Activated T-cell treated with anti-CD3 and anti-CD28 coated beads for 48 hours (primary cell): ENCODE measurements at places on chromosomes 11 and 22.

DNA sequence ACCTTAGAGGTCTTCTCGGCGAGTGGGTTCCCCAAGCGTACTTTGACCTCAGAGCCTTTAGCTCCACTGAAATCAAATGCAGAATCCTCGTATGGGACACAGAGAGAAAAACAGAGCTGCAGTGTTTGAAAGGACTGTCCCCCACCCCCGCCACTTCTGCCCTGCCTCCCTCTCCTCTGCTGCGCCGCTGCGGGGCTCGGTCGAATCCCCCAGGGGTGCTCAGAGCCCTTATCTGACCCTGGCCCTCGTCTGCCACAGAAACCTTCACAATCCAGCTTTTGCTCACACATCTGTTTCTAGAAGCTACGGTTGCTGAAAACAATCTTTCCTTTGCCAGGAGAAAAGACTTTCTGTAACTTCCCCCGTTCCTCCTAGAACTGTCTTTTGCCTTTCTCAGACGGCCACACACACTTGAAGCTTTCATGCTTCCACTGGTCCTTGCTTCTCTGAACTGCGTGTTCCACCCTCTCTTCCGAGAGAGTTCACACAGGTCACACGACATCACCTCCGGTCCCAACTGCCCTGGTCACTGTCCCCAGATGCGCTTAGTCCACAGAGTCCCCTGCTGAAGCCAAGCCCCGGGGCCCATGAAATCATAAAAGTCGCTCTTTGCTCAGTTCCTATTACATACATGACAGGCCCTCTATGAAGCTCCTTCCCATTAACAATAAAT is 3.7 kb downstream of the SMIM35 start:
- no peak for DNase-seq

DNA sequence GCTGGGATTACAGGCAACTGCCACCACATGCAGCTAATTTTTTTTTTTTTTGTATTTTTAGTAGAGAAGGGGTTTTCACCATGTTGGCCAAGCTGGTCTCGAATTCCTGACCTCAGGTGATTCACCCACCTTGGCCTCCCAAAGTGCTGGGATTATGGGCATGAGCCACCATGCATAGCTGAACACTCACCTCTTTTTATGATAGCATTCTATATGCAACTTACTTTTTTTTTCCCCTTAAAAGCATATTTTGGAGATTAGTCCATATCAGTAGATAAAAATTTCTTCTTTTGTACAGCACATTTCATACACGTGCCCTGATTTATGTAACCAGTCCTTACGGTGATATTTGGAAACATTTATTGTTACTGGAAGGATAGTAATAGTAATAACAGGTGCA is 14.6 kb downstream of the GTPBP1 start:
- no peak for DNase-seq

DNA sequence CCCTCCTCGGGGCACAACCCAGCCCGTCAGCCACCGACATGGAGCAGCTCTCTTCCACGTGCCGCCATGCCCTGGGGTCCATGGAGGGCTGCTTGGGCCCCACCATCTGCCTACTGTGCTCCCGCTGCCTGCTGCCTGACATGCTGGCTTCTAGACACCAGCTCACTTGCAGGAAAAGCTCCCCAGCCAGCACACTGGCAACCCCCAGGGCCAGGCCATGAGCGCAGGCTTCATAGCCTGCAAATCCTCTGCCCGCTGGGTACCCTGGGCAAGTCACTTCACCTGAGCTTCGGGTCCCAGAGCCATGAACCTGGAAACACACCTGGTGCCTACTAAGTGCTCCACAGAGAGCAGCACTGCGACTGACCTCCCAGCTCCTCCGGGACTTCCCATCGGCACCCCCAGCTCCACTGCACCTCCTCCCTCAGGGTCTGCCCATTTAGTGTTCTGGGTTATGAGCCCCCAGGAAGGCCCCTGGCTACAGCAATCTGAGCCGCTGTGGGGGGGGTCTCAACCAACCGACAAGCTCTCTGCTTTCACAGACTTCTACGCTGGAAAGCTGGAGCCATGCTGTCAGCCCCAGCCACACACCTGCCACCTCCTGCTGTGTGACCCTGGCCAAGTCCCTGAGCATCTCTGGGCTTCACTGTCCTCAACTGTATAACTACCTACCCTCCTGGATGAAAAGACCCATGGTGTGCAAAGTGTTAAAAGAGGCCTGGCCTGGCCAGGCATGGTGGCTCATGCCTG is 139.2 kb downstream of the CRYBB2 start:
- DNase-seq = no peak

GRCh38 chr22:35842519-35842913 is 124.8 kb downstream of the APOL5 start:
- no peak for DNase-seq

DNA sequence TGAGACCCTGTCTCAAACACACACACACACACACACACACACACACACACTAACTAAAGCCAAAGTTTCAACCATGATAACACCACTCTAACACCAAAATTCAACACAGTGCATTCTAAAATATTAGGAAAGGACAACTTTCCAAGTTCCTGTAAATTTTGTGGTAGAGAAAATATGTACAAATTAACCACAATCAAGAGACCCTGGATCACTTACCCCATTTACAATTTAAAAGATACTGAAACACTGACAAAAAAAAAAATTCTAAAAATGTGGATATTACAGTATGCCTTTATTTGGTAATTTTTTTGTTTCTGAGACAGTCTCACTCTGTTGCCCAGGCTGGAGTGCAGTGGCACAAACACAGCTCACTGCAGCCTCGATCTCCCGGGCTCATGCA is 9.7 kb downstream of the MRTFA start:
- no peak for DNase-seq

GRCh38 chr22:47318041-47318737 is 555.7 kb downstream of the TBC1D22A start:
- no peak for DNase-seq

DNA sequence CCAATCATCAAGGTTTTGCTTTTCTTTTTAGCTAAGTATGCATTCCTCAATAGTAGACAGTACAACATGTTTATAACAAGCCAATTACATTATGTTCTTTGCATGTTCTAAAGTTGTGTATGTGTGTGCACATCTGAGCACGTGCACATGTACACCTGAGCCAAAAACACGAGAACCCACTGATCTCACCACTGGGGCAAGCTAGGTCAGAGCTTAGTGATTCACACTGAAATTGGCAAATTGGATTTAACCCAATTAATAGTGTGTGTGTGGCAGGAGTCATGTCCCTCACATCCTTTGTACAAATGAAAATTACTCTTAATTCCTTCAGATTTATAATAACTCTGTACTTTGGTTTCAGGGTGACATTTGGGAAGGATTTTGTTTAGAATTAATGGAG is 145.7 kb upstream of the TEAD1 start:
- DNase-seq = no peak

DNA sequence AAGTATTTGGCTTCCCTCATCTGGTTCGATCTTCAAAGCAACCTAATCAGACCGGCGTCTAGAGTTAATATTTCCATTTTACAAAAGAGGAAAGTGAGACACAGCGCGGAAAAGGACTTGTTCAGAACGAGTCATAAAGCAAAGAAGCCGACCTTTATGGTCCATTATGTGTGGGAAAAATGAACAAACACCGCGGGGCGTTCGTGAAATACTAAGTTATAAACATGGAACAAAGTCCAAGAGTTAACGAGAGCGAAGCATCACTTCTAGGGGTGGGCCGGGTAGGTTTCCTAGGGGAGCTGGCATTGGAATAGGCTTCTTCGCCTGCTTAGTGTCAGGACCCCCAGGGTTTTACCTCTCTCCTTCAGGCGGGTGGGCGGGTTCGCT is 575 bp downstream of the DUSP18 start:
- DNase-seq = no peak

GRCh38 chr11:121892131-121892681 is 223.8 kb downstream of the BLID start:
- DNase-seq = no peak

- no peak for DNase-seq
These were observed 159.9 kb upstream of the TENM4 start for GRCh38 chr11:79600711-79601110.

- no peak for DNase-seq
These were observed 7.3 kb upstream of the PKNOX2 start for GRCh38 chr11:125157118-125157733.

GRCh38 chr11:48099916-48100446 is 116.6 kb upstream of the OR4B1 start:
- no peak for DNase-seq

DNA sequence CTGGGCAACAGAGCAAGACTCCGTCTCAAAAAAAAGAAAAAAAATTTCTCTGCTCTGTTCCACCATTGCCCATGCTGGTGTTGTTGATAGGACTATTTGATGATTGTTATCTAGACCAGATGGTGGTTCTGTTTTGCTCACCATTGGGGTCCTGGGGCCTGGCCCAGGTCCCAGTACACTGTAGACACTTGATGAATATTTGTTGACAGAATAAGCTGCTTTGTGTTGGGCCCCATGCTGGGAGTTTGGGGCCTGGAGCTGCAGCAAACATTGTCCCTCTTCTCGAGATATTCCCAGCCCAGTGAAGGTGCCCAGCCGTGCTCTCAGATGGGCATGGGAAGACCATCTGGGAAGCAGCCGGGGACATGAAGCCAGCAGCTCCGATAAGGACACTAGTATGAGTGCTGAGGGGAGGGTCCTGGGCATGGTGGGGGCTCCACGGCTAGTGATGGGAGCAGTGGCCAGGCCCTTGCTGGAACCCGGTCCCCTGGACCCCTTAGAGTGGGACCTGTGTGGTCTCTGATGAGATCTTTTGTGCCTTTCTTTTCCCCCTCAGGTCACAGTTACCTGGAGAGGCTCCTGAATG is 13.6 kb downstream of the INCENP start:
- DNase-seq = no peak

GRCh38 chr11:57773026-57773598 is 11.5 kb downstream of the CTNND1 start:
- DNase-seq = no peak

DNA sequence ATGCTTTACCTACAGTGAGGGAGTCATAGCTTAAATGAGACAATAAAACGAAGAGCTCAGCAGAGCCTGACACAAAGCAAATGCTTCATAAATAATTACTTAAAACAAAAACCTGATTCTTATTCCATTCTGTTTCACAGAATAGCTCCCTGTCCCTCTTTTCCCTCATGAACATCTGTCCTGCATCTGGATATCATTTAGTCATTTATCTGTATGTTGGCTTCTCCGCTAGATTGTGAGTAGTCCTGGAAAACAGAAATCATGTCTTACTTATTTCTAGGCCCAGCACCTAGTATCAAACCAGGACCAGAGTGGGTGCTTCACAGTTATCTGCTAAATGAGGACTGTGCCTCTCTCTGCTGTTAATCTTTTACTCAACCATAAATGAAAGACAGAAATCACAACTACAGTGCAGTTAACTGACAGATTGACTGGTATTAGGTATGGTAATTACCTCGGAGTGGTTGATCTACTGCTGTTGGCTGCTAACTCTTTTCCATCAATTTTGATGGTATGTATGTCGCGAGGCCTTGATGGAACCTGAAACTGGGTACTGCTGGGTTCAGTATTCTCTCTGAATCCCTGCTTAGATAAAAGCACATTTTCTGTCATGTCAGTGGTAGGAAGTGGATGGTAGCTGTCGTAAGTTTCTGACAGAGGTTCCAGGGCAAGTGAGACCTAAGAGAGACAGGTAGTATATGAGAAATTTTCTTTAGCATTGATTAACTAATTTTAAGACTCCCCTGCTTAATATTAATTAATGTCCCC is 31.5 kb downstream of the C2CD3 start:
- no peak for DNase-seq

DNA sequence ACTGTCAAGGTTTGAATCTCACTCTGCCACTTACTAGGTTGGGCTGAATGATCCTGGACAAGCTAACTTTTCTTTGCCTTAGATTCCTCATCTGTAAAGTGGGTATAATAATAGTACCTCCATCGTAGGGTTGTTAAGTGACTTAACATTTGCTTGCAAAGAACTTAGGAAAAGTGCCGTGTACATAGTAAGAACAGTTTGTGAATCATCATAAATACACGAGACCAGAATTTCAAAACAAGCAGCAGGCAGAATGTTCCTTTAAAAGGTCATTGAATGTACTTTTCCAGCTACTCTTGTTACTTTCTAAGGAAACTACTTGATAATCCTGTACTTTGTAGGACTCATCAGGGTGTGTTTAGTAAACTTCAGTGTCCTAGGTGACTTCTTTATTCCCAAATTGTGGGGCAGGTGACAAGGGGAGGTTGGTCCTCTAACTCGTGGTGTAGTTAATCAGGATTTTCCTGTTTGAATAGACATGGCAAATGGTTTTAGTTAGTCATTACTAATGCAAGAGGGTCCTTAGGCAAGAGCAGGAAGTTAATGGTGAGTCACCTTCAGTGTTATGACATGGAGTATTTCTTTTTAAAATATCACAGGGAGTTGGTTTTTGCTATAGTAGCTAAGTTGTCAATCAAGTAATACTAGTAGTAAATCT is 67.9 kb downstream of the YAP1 start:
- no peak for DNase-seq

DNA sequence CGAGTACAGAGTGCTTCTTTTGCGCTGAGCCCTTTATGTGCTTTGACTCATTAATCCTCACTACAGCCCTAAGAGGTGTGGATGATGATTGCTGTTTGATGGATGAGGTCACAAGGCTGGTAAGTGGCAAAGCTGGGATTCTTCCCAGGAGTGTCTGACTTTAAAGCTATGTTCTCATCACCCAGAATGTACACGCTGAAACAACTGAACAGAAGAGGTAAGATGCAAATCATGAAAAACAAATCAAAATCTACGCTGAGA is 37.7 kb upstream of the CREB3L1 start:
- DNase-seq = no peak

- DNase-seq = no peak
These were observed 67.9 kb upstream of the OR4B1 start for GRCh38 chr11:48148749-48149148.

- no peak for DNase-seq
These were observed 103.7 kb downstream of the PPP6R3 start for GRCh38 chr11:68564261-68564660.

DNA sequence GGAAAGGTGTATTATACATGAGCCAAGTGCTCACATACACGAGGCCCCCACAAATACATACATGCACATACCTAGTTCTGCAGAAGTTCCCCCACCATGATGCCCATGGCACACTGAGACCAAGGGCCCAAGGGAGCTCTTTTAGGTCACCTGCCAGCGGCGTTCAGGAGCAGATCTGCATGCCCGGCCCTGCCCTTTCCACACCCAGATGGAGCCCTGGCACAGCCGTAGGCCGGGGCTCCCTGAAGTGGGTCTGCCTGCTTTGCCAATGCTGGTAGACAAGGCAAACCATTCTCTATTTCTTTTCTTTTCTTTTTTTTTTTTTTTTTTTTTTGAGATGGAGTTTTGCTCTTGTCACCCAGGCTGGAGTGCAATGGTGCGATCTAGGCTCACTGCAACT is 21.5 kb downstream of the NFAM1 start:
- DNase-seq = no peak
